Globus pallidus (tissue), 1 donor: ENCODE measurements at places on chromosomes 2 and 18.

DNA sequence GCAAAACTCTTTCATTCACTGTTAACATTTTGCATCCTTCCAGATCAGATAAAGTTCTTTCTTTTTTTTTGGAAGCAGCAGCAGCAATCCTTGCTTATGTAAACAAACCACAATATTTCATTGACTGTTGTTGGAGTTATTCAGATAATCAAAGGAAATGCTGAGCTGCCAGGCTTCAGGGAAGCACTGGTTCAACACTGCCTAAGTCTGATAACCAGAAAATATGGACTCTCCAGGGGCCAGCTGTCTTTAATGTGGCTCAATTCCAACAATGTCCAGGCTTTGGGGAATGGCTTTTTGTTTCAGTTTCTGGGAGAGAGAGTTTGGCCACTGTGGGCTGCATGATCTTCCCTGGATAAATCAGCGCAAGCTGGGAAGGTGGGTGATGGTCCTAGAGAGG lies 354.3 kb downstream of the AKAIN1 start:
- no peak for DNase-seq

DNA sequence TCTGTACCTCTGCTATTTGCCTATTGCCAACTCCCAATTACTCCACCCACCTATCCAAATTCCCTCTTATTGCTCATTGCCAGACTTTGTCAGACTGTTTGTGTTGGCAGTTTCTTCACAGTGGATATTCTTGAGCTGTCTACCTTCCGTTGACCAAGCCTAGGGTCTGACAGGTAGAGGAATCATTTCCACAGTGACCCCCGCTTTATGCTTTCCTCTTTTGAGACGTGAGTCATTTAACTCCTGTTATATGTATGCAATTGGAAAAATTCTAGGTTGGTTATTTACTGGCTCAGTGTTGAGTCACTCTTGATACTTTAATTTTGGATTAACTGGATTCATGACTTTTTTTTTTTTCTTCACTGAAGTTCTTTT lies 187.7 kb downstream of the IRS1 start:
- no peak for DNase-seq

GRCh38 chr2:227404585-227405271 lies 17.0 kb upstream of the SCYGR1 start:
- no peak for DNase-seq

GRCh38 chr2:164242409-164242808 lies 378.9 kb downstream of the GRB14 start:
- DNase-seq = no peak

DNA sequence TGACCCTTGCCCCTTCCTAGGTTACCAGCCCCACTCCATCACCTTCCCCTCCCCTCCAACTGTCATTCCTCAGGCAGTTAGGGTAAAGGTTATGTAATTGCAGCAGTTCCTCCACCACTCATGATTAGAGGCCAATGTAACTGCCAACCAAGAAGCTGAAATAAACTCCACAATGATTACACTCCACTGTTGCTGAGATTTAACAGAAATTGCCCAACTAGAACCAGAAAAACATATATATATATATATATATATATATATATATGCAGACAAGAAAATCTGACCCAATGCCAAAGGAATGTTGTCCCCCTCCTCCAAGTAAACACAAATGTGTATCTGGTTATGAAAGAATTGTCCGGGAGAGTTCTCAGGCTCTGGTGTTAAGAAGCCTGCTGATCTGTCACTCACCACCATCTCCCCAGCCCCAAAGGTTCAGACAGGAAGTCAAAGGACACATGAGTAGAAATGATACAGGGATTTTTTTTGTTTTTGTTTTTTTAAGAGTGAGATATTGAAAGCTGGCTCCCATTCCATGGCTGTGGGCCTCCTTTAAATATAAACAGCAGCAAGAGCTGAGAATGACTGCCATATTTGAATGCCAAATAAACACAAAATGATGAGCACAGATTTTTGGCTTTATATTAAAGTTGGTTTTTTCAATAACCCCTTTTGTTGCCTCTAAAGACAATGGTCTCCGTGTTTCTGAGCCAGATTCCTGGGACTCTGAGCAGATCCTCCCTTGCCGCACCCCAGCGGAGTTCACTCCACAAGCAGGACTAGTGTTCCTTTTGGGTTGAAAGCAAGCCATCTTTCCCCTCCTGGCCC lies 127.2 kb upstream of the MAPRE2 start:
- DNase-seq = peak; percentile 89

- DNase-seq = no peak
Measured at GRCh38 chr2:41900101-41900577, 147.7 kb upstream of the PKDCC start.

DNA sequence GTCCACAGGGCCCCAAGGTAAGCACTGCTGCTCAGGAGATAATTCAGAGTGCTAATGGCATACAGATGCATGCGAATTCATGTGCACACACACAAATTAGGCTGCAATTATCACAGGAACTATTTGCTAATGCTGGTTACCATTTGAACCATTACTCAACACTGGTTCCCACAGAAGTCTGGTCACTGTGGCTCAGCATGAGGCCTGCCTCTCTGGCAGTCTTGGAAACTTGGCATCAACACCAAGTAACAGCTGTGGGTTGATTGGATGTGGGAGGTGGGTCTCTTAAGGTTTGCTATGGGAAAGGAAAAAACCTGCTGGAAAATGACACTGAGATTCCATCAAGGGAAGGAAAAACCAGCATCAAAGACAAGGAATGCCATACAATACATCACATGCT lies 105.0 kb downstream of the CELF4 start:
- DNase-seq = no peak

- no peak for DNase-seq
Measured at GRCh38 chr2:219228041-219228910, 1.2 kb downstream of the ATG9A start.

- DNase-seq = peak; percentile 12
Measured at GRCh38 chr2:202317080-202317857, 51.7 kb downstream of the NOP58 start.

DNA sequence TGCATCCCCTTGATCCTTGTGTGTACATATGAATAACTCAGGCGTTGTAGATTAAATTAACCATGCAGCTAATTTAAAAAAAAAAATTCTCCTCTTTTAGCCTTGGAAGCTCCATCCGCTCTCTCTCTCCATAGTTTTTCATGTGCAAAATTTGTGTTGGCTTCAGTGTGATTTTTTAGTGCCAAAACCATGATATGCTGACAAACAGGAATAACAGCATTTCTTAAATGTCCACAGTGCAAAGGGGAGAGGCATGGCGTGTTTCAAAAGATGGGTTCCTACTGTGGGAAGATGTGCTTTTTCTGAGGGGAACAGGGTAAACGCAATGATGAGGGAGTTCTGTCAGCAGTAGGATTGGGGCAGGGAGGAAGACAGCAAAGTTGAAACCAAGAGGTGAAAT lies 247.0 kb downstream of the ICOS start:
- DNase-seq = no peak

GRCh38 chr2:47561906-47562305 lies 158.9 kb downstream of the MSH2 start:
- no peak for DNase-seq

GRCh38 chr2:211144078-211144477 lies 587.7 kb downstream of the CPS1 start:
- DNase-seq = no peak

DNA sequence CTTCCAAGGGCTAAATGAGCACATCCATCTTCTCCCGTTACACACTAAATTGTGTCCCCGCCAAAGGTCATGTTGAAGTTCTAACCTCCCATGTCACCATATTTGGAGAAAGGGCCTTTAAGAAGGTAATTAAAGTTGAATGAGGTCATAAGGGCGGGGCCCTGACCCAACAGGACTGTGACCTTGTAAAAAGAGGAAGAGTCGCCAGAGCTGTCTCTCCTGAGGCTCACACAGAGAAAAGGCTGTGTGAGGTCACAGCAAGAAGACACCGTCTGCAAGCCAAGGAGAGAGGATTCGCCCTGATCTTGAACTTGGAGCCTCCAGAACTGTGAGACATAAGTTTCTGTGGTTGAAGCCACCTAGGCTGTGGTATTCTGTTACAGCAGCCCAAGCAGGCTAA lies 24.1 kb downstream of the TRABD2A start:
- no peak for DNase-seq

DNA sequence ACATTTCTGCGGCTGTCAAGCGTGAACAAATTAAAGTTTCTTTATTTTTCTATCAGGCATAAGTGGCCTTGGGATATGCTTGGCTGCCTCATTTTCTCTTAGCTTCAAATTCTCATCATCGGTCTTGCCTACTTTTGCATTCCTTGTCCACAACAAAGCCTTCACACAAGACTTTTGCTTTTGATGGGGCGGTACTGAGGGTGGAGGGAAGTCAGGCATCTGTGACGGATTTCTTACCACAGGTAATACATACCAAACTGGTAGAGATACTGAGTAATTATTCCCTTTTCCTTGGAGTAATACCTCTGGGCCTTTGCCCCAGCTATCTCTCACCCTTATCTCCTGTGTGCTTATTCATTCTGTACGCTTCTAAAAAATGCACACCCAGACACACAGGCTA lies 468.3 kb upstream of the RGPD4 start:
- DNase-seq = no peak

GRCh38 chr2:161857920-161858319 lies 216.1 kb downstream of the DPP4 start:
- no peak for DNase-seq

- no peak for DNase-seq
Measured at GRCh38 chr2:191526536-191526935, 151.4 kb upstream of the NABP1 start.

DNA sequence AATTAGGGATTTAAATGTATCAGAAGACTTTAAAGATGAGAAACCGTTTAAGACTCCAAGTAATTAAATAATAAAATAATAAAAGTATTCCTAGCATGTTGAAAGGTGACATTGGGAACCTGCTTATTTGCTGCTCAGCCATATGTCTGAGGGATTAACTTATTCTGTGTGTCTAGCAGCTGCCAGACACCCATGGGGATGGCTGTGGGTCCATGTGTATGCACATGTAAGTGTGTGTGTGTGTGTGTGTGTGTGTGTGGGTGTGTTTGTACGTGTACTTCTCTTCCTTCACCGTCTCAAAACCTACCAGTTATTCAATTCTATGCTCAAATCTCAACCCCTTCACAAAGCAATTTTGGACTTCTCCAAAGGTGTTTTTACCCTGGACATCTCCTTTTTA lies 124.5 kb downstream of the SETBP1 start:
- no peak for DNase-seq

- no peak for DNase-seq
Measured at GRCh38 chr2:22991844-22992243, 393.1 kb upstream of the KLHL29 start.

GRCh38 chr2:173075056-173075780 lies 428 bp upstream of the MAP3K20 start:
- no peak for DNase-seq

DNA sequence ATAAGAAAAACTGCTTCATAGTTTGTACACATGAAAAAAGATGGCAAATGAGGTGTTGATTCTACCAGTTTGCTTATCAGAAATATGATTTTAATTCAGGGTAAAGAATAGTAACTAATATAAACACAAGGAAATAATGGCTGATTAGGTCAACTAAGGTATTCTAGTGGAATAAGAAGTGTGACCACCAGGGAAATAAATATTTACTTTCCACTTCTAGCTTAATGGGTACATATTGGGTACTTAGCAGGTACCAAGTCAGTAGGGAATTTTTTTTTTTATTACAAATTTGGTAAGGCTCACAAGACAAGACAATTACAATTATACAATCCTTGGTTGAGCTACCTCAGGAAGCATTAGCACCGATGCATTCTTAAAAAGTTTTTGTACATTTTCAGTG lies 135.7 kb downstream of the PLEKHA3 start:
- no peak for DNase-seq

DNA sequence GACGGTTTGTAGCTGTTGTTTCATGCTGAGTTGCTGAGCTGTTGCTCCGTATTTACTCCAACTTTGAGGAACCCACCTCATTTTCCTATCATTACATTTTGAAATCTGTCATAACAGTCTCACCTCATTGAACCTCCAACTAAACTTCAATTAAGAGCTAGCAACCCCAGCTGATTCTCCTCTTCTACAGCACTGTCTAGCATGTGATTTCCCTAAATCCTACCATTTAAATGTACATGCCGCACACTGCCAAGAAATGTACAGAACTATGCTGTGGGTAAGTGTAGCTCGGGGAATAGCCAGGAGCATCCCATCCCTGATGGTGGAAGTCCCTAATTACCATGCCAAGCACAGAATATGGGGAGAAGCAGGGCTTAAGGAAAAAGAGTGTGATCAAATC lies 299.9 kb downstream of the AFF3 start:
- no peak for DNase-seq

- DNase-seq = peak; percentile 24
Measured at GRCh38 chr18:8943900-8944870, 158.3 kb upstream of the NDUFV2 start.

- no peak for DNase-seq
Measured at GRCh38 chr2:5367321-5367720, 324.9 kb upstream of the SOX11 start.

DNA sequence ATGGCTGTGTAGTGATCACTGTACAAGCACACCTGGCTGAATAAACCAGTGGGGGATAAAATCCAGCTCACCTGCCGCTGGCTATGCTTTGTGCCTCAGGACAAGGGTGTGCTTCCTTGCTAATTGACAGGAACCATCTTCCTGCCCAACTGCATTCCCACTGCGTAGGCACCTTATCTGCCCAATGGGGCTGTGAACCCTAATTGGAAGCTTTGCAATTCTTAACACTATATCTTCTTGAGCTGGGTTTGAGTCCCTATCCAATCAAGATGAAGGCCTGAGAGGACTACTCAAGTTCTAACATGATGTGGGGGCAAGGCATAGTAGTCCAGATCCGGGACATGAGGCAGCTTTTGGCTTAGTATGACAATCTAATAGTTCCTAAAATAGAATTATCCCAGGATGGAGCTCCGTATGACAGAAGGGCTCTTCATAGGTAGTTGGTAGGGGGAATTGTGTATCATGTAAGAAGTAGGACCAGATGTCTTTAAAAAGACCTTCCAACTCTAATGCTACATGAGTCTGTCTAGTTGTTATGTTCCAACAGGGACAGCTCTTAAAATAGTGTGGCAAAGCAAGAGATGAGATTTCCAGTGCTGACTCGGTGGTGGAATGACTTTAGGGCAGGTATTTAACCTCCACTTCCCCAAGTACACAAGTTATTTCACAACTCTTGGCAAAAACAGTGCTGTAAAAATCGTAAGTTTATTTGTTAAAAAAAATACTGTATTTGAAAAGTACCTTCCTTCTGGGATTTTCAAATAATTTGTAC lies 2.3 kb upstream of the TMEM150A start:
- DNase-seq = no peak

DNA sequence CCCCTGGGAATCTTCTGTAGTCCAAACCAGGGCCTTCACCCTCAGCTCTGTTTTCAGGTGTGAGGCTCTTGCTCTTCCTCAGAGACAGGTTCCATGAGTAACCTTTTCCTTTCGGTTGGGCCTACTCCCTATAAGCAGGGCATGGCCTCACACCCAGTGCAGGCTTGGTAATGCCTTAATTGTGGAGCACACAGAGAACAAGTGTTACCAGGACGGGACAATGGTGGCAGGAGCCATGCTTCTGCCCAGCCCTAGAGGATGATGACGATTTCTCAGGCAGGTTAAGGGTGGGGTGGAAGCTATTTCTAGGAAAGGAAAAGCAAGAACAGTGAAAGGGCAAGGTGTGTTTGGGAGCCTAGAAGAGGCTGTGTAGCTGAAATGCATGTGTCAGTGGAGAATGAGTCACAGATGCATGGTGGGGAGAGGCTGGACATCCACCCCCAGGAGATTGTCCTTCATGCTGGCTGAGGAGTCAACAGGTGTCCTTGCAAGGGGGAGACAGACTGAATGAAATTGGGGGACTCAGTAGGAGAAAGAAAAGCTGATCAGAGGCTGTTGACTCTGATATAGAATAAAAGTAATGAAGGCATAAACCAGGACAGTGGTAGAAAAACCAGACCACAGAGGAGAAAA lies 22.0 kb upstream of the SERPINB12 start:
- no peak for DNase-seq

GRCh38 chr2:207464007-207464406 lies 65.8 kb upstream of the CREB1 start:
- no peak for DNase-seq
